ENCODE measurements at places on chromosomes 2 and 18.

DNA sequence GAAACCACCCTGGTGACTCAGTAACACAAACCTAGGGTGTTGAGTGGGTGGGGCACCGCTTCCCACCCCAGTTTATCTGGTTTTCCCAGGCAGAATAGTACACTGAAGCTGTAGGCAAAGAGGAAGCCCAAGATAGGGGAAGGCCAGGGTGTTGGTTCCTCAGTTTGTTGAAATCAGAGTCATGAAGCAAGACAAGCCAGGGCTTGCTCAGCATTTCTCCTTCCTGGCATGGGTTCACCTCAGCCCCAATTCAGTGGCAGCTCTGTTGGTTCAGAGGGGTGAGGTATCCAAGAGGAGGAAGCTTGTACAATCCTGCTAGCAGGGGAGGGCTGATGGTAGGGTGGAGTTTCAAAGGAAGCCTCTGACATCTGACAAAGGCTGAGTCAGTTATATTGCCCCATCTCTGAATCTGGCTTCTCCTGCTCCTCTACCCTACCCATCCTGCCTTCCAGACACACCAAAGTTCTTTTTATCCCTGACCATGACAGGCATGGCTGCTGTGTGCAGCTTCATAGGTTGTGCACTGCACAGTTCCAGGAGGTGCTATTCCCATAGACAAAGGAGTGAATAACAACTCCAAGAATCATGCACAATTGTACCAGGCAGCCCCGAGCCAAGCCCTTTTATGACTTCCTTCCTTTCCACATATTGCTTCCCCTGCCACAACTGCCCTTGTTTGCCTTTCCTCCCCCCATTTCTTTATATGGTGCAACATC is 24.9 kb upstream of the RAB10 start:
- DNase-seq, result no peak

DNA sequence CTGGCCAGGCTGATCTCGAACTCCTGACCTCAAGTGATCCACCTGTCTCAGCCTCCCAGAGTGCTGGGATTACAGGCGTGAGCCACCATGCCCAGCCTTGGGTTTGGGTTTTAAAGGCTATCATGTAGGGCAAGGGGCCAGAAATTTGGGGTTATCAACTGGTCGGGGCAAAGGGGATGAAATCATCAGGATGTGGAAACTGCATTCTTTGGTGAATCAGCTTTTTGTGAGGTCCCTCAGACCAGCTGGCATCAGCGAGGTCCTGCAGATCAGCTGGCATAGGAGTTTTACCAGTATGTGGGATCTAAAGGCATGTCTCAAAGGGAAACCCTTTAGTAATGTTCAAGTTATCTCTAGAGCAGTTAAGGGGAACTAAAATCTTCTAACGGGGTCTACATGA is 6.4 kb upstream of the GEMIN6 start:
- DNase-seq, result no peak

DNA sequence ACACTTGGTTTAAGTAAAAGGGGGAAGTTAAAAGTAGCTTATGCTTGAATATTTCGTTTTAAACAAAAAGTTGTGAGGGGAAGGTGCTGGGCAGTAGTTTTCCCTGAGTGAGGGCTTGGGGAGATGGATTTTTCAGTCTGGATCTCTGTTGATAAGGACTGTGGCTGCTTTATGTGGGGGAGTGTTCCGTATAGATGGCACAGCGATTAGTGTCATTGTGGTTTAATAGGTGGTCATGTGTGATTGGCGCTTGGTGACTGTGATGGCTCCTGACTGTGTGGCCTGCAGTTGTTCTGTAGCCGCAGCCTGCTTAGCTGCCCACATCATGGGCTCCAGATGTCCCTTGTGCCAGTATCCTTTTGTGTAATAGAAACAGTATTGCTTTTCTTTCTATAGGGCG is 156.2 kb downstream of the WDSUB1 start:
- DNase-seq, result no peak

DNA sequence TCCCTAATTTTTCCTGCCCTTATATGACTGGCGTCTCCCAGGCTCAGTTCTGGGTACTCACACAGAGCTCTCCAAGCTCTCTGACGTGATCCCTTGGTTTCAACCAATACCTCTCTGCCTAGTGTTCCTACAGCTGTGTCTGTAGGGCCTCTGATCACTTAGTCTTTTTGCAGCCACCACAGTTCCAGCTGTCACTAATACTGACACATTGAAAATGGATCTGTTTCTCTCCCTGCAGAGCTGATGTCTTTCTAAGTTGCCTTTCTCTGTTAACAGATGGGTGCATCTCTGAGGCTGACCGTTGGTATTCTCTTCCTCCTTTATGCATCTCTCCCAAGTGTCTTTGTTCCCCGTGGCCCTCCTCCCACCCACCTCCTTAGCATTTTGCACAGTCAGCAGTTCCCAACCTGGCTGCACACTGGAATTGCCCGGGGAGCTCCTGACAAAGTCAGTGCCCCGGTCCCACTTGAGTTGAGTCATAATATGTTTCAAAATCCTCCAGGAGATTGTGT is 62.5 kb downstream of the CERS6 start:
- DNase-seq, result no peak

DNA sequence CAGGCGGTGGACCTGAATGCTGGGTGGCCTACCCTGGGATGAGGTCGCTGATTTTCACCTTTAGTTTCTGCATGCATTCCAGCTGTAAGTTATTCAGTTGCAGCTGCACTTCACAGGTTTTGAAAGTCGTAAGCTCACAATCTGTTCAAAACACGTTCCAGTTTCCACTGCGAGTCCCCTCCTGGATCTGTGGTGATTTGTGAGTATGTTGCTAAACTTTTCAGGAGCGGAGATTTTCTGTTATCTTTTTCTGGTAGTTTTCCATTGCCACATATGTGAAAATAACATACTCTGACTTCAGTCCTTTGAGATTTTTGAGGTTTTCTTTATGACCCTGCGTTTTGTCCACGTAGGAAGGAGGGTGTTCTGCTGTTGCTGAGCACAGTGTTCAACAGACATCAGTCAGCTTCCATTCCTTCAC is 102.1 kb downstream of the SNTG2 start:
- no peak for DNase-seq

GRCh38 chr18:67140495-67140894 is 376.0 kb downstream of the DSEL start:
- DNase-seq, result no peak

Data from CD8-positive, alpha-beta T cell (primary cell).